ENCODE measurements at places on chromosomes 13 and 19.
A peak's percentile ranks its signal among the peaks of the same experiment; 100 is the strongest.

DNA sequence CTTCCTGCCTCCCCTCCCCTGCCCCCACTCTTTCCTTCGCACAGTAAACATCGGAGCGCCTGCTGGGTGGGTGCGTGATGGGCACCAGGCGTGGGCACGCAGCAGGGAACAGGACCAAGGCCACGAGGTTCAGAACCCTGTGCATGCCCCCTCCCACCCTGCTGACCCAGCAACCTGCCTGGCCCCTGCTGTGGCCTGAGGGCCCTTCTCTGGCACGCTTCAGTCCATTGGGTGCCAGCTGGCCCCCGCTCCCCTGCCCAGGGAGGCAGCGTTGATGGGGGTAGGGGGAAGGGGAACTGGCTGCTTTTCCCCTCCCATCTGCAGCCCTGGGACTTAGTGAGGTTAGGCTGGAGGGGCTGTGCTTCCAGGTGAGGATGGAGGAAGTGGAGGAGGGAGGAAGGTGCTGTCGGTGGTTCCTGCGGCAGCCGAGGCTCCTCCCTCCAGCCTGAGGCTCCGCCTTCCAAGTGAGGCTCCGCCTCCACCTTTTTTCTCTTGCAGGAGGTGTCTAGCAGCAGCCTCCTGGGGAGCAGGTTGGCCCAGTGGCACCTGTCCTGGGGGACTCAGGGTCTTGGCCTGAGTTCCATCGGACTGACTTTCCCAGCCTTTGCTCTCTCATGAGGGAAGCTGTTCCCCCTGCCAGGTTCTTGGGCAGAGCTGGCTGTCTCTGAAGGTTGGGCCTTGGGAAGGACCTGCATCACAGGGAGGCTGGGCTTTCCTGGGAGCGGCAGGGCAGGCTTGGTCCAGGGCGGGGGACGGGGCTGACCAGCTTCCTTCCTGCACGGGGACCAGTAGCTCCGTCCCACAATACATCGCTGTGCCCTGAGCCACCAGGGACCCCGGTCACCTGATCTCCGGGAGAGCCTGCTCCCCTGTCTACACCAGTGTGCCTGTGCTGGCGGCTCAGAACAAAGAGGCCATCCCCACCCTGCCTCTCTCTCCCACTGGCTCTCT, 7.3 kb downstream of the PIAS4 start:
- DNase-seq: no peak

GRCh38 chr19:47499863-47500830, 14.7 kb downstream of the NAPA start:
- no peak for DNase-seq

GRCh38 chr19:1466461-1467214, 12.4 kb downstream of the C19orf25 start:
- no peak for DNase-seq

DNA sequence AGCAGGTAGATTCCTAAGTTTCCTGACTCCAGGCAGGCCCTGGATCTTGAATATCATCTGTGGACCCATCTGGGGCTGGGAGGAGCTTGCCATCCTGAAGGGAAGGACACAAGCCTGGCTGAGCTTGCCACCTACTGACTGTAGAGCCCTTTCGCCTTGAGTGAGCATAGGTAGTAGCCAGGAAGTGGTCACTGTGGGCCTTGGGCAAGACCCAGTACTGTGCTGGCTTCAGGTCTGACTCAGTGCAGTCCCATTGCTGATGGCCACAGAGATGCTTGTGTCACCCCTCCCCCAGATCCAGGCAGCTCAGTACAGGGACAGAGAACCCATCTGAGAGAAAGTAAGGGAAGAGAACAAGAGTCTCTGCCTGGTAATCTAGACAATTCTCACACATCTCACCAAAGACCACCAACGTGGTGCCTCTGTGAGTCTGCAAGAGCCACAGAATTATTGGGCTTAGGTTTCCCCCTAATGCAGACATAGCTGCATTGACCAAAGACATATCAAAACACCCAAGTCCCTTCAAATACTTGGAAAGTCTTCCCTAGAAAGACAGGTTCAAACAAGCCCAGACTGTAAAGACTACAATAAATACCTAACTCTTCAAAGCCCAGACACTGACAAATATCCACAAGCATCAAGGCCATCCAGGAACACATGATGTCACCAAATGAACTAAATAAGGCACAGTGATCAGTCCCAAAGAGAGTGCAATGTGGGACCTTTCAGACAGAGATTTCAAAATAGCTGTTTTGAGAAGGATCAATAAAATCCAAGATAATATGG, 108.2 kb upstream of the WASF3 start:
- no peak for DNase-seq

- DNase-seq: no peak
These were observed 83.0 kb upstream of the FNDC3A start for GRCh38 chr13:48892688-48893075.

DNA sequence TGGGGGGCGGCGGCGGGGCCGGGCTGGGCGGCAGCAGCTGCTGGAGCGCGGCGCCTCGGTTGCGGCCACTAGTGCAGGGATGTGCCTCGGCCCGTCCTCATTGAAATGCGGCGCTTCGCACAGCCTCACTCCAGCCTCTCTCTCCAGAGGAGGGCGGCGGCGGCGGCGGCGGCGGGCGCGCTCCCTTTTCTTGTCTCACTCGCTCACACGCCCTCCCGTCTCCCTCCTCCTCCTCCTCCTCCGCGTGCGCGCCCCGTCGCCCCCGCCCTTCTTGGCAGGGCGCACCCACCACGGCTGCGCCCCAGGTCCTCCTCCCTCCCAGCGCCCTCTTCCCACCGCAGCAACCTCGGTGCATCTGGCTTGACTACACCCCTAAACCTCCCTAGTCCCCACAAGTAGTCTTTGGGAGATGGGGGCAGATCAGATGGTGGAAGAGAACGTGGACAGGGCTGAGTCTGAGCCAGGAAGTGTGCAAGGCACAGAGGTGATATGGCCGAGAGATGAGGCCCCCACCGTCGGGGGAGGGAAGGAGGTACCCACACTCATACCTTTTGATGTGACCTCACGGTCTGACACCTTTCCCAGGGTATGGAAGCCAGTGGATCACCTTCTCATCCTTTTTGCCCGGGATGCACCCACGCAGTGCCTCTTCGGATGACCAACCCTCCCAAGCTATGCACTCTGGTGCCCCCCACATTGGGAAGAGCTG, at the start of gene DCLK1:
Gene DCLK1 (minus strand): TSS at position 161 of the 709 bp plus-strand sequence.
- peak; percentile 13 for DNase-seq

GRCh38 chr13:38702669-38703068, 15.8 kb downstream of the FREM2 start:
- DNase-seq: no peak

GRCh38 chr13:41917641-41918040, 43.3 kb downstream of the VWA8 start:
- DNase-seq: no peak

GRCh38 chr13:77919246-77919920, 752 bp upstream of the EDNRB start:
- no peak for DNase-seq

DNA sequence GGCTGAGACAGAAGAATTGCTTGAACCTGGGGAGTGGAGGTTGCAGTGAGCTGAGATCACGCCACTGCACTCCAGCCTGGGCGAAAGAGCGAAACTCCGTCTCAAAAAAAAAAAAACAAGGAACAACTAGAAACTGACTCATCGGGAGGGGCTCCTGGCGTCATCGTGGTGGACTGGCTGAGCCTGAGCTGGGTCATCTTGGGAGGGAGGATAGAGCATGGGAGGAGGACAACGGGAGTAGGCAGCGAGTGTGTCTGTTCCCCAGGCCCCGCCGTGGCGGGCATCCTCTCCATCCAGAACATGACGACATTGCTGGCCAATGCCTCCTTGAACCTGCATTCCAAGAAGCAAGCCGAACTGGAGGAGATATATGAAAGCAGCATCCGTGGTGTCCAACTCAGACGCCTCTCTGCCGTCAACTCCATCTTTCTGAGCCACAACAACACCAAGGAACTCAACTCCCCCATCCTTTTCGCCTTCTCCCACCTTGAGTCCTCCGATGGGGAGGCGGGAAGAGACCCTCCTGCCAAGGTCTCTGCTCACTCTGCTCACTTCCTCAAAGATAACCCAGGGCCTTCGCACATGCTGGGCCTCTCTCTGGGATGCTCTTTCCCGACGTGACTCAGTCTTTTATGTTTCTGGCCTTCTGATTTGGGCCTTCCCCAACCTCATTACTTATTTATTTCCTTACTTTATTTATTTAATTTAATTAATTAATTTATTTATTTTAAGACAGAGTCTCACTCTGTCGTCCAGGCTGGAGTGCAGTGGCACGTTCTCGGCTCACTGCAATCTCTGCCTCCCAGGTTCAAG, 16.6 kb downstream of the DDX39A start:
- no peak for DNase-seq

DNA sequence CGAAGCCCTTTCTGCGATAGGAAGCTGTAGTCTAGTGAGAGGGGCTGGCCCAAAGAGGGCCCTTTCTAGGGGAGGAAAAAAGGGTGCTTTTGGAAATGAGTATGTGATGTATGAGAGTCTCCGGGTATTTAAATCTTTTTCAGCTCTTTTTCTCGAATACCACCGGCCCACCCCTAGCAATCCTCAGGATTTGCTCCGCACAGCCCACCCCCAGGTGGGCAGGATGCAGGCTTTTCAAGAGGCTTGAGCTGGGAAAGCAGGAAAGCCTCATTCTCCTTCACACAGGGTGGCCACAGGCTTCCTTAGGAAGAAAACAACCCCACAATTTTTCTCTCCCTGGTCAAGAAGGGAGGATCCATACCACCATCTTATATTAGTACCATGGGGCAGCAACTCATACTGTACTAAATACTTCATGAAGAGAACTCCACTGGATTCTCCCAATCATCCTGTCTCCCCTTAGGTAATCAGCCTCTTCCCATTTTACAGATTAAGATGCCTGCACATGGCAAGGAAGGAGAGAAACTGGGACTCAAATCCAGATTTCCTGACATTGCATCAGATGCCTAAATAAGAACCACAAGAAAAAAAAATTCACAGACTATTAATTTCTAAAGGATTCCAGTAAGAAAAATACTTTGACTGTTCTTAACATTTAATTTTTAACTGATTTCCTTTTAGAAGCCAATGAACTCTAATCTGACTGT, 84.4 kb downstream of the STK24 start:
- DNase-seq: no peak
